Esophagus squamous epithelium (tissue), 5 donors: ENCODE measurements at places on chromosomes 2 and 18.

GRCh38 chr2:241989074-241989473, 119.5 kb downstream of the RTP5 start:
- DNase-seq: no peak

- no peak for DNase-seq
These were observed 67.2 kb downstream of the CUL3 start for GRCh38 chr2:224517963-224518362.

GRCh38 chr2:120864981-120865380, 129.3 kb downstream of the GLI2 start:
- no peak for DNase-seq

DNA sequence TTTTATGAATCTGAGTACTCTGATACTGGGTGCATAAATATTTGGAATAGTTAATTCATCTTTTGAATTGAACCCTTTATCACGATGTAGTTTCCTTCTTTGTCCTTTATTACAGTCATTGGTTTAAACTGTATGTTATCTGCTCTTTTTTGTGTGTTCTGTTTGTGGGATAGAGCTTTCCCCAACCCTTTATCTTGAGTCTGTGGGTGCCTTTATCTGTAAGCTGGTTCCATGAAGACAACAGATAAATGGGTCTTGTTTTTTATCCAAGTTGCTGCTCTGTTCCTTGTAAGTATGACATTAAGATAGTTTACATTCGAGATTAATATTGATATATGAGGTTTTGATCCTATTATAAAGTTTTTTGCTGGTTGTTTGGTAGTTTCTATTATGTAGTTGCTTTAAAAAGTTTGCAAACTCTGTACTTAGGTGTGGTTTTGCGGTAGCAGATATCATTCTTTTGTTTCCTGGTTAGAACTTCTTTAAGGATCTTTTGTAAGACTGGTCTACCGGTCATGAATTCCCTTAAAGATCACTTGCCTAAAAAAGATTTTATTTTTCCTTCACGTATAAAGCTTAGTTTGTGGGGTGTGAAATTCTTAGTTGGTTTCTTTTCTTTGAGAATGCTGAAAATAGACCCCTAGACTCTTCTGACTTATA, 1451.3 kb upstream of the SLC39A10 start:
- DNase-seq: no peak

- DNase-seq: no peak
These were observed 115.8 kb upstream of the SIX3 start for GRCh38 chr2:44825702-44826101.

DNA sequence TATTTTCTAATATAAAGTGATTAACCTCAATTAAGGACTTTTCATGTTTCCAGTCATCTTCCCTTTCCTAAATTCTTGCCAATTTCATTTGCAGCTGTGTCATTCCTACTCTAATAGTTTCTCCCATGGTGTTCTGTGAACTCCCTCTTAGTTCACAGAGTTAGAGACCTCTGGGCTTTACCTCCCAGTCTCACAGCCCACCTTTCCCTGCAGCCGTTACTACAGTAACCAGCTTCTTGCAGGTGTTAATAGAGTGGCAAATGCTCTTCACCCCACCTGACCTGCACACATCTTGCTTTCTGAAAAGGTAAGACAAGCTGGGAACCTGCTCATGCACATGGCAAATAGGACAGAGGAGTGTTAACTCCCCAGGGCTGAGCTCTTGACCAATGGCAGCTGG, 250.1 kb downstream of the FBXO15 start:
- no peak for DNase-seq

DNA sequence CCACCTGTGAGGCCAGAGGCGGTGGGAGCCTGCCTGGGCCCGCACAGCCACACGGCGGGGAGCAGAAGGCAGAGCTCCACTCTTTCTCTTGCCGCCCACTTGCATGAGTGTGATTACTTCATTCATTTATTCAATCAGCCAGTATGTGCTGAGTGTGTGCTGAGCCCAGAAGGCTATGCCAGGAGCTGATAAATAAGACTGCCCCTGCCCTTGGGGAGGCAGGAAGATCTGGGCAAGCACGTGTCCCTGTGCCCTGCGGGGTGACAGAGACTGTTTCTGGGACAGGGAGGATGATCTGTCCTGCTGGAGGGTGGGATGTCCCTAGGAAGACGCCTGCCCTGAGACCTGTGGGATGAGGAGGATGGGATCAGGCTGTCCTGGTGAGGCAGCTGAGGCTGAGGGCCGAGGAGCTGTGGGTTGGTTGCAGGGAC, 250.8 kb downstream of the DYSF start:
- no peak for DNase-seq

- DNase-seq: no peak
These were observed 51.5 kb downstream of the EIPR1 start for GRCh38 chr2:3326182-3326537.

DNA sequence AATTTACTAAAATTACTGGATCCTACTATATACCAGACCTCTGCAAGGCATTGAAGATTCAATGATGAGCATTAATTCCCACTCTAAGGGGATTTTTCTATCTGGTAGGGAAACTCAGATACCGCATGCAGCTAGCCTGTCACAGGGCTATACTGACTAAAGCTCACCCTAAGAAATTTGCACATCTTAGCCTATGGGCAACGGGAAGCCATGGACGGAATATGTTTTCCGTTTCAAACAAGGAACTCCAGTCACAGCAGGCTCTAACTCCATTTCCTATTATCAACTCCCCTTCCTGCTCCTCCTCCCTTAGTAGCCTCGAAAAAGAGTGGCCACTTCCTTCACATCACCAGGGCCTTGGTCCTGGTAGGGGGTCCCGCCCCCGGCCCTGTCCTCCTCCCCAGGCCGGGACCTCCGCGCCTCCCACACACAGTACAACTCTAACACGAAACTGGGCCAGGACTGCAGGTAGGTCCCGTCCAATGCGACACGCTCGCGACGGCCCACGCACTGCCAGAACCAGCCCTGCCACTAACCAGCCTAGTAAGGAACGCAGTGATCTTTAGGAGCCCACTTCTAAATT, 659 bp upstream of the COX5B start:
- no peak for DNase-seq

- no peak for DNase-seq
These were observed 77.3 kb upstream of the MMADHC start for GRCh38 chr2:149664896-149665295.

GRCh38 chr18:79011300-79011870, 31.8 kb downstream of the SALL3 start:
- no peak for DNase-seq

DNA sequence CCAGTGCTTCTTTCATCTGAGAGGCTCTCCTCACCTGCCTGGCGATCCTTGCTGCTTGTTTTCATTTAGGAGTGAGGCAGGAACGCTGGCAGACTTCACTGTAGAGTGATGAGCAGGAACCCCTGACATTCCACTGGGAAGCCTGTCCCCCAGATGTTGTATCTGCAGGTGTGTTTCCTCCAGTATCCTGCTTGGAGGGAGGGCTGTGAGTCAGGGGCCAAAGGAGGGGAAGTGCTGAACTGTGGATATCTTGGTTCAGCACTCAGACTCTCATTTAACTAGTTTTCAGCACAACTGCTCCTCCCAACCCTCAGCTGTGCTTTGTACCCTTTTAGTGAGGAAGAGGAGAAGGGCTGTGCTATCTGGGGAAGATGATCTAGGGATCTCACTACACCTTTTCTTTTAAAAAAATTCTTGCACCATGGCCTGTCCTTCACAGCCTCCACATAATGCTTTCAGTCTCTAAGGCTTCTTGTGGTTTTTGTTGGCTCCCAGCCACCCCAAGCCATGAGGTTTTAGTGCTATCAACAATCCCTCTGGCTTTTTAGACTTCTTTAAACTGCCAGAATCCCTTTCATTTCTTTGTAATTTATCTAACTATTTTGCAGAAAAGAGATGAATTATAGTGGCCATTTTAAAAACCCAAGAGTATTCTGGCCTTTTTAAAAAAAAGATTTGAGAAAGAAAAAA, 11.2 kb downstream of the ANKAR start:
- no peak for DNase-seq

DNA sequence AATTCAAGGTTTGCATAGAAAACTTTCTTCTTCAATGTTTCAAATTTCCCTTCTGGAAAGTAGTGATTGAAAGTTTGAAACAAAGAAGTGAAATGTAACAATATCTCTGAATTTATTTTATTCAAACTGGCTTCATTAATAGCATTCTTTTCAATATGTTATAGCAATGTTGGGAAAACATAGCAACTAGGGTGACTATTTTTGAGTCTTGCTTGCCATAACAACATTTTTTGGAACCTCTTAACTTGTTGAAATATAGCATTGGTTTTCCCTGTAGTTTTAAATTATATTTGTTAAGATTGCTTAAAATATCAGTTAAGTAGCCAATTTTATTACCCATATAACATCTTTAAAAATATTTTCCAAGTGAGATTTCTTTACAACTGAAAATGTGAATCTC, 141.7 kb upstream of the OSR1 start:
- DNase-seq: no peak

- no peak for DNase-seq
These were observed 127.4 kb upstream of the MSH6 start for GRCh38 chr2:47655563-47655880.

DNA sequence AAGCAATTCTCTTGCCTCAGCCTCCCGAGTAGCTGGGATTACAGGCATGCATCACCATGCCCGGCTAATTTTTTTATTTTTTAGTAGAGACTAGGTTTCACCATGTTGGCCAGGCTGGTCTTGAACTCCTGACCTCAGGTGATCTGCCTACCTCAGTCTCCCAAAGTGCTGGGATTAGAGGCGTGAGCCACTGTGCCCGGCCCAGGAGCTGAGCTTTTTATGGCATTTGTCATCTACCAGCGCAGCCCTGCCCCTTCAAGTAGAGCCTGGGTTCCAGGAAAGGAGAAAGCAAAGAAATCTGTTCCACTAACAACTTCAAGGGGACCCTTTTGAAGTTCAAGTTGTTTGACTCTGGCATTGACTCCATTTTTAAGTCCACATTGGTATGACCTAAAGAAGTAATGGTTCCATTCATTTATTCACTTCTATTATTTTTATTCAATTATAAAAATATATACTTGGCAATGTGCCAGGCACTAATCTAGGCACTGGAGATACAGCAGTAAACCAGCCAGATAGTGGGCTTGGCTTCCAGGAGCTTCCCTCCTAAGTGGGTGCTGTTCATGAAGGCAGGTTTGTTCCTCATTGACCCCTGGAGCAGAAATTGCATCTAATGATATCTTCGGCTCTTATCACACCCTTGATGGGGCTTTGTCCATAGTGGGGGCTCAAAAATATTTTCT, 8.0 kb upstream of the SFTPB start:
- DNase-seq: no peak

- no peak for DNase-seq
These were observed 138.7 kb downstream of the TTC32 start for GRCh38 chr2:19762959-19763605.

GRCh38 chr2:240212425-240213225, 72.2 kb upstream of the OTOS start:
- no peak for DNase-seq

DNA sequence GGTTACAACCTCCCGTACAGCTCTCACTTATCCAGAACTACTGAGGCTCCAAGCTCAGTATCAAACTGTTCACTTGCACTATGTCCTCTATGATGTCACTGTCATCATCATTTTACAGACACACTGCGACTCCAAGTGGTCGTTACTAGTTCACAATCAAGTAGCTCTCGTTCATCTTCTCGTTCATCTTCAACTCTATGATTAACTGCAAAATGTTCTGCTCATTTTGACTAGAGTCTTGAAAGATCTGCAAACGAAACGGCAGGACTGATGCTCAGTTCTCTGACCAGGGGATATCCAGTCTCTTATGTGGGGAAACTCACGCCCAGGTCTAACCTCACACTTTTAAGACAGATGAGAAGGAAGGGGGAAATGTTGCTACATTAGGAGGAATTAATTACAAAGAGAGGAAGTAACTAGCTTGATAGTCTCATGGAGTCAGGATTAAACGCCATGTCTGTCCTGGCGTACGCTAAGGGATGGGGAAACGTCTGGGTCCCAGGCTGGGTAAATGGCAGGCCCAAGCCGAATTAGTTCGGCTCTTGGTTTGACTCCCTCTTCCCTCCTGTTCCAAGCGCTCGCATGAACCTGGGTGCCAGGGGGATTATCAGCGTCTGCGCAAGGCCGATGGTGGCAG, 794 bp upstream of the CHCHD5 start:
- DNase-seq: no peak

DNA sequence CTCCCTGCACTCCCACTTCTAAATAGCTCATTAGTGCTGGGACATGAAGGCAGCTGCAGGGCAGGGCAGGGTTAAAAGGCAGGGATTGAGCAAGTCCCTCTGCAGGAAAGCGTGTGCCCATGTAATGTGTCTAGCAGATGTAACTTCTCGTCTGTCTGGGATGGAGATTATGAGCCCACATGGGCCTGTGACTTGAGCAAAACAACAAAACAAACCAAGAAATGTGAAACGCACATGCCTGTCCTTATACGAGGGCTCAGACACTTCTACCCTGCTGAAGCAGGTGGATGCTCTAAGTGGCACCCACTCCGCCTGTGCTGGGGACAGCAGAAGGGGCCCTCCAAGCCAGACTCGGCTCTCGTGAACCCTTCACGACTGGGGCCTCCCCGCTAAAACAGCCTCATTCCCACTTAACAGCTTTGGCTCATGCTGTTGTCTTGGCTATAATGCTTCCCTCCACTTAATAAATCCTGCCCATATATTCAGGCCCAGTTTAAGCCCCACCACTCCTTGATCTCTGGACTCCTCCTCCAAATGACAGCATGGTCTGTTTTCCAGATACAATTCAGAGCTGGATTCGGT, 40.9 kb downstream of the TMEM247 start:
- no peak for DNase-seq

GRCh38 chr2:120920454-120921148, 184.9 kb downstream of the GLI2 start:
- DNase-seq: no peak

- no peak for DNase-seq
These were observed 14.6 kb downstream of the TCF4 start for GRCh38 chr18:55573386-55573785.

DNA sequence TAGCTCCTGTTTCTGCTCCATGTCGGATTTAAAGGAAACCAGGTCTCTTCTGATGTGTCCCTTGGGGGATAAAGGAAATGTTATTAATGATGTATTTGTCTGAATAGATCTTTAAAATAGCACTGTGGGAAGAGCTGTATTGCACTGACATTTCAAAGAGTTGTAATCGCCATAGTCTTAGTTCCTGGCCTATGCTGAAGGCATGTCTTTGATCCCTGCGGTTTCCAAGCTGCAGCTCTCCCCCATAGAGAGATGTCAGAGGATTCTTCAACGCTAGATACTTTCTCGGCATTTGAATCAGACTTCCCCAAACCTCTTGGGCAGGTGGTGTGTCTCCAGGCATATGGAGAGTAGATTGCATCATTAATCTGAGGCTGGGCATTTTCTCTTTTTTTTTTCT, 40.4 kb downstream of the NAT8 start:
- no peak for DNase-seq

DNA sequence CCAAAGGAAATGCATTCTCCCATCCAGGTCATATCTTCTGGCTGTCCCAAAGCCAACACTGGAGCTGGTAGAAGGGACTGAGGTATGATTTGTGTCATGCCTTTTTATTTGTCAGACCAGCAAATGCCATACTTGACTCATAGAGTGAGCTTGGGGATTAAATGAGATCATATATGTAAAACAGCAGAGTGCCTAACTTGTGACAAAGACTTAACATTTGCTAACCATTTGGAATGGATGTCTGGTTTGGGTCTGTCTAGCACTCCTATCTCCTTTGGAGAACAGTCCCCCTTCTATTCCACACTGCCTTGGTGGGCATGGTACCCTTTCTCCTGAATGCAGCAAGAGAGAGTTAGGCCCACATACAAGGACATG, 128.5 kb upstream of the LGALSL start:
- no peak for DNase-seq

GRCh38 chr2:236090027-236090382, 78.2 kb downstream of the GBX2 start:
- no peak for DNase-seq
